ENCODE measurements at places on chromosomes 7 and 10.
A peak's percentile ranks its signal among the peaks of the same experiment; 100 is the strongest.

GRCh38 chr7:155215576-155216325, 81.9 kb upstream of the INSIG1 start:
- DNase-seq: no peak

GRCh38 chr7:6706666-6707407, at the start of gene ZNF12:
Gene ZNF12 (minus strand): TSS chr7:6706947. CDS start chr7:6705173, 1,774 bp downstream.
- DNase-seq: peak; percentile 94

DNA sequence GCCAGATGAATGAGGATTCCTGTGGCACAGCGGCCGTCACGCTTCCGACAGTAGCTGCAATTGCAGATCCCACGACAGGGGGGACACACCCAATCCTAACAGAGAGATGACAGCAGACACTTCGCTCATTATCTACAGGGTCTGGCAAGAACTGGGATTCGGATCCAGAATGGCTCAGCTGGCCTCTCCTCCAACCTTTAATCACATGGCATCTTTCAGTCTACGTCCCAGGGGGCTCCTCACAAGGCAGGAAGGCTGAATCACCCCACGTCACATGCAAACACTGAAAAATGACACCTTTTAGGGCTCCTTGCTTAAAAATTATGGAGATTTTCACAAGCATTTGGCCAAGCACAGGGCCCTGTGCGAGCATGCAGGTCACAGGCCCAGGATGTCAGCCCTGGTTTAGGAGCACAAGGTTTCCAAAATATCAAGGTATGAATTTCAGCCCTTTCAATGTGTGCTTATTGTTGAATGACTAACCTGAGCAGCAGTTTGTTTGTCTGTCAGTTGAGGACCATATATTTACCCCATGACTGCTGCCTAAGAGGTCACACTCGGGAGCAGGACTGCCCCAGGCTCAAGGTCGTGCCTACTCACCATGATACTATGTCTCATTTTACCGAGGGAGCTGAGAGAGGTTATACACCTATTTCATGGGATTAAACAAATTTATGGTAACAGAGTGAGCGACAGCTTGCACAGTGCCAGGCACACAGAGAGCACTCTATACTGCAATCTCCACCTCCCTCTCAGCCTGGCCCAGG, 42.5 kb downstream of the CDCA7L start:
- DNase-seq: no peak

DNA sequence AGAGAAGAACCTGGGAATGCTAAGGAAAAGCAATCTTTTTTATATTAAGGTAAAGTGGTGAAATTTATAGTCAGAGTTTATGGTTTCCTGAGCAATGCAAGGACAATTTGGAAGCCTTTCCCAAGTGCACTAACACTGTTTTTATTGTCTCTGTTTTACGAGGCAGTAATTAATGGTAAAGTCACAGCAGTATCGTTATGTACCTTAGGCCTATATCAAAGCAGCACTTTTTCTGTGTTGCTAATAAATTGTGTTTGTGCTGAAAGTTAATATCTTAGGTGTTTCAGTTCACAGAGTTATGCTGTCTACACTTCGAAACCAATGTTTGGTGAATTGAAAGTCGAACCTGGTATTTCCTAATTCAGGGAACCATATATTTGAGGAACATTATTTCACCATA, 19.2 kb downstream of the OIT3 start:
- DNase-seq: no peak

DNA sequence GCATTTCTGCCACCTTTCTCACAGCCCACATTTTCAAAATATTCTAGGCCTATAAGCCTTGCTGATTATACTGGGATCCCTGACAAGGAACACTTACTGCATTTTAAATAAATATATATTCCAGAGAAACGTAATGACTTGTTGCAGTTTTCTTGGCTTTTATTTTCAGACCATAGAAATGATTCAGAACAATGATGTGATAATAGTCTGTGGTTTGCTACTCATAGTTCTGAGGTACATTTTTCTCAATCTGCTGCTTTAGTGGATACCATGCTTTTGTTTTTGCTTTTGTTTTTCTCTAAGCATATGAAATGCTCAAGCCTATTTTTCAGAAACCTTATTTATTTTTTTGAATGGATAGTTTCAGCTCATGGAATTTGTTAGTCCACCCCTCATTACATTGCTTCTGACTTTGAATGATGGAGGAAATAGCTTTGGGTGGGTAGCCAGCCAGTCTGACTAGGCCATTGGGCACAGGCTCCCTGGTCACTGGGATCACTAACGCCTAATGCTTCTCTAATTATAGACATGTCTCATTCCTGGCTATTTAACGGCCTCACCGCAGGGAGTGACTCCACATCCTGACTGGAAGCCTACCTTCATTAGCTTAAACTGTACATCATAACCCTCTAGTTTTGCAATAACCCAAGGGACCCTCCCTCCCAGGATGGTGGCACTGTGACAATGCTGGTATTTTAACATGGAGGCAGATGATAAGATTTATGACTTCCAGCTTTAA, 66.1 kb downstream of the MBL2 start:
- DNase-seq: no peak

DNA sequence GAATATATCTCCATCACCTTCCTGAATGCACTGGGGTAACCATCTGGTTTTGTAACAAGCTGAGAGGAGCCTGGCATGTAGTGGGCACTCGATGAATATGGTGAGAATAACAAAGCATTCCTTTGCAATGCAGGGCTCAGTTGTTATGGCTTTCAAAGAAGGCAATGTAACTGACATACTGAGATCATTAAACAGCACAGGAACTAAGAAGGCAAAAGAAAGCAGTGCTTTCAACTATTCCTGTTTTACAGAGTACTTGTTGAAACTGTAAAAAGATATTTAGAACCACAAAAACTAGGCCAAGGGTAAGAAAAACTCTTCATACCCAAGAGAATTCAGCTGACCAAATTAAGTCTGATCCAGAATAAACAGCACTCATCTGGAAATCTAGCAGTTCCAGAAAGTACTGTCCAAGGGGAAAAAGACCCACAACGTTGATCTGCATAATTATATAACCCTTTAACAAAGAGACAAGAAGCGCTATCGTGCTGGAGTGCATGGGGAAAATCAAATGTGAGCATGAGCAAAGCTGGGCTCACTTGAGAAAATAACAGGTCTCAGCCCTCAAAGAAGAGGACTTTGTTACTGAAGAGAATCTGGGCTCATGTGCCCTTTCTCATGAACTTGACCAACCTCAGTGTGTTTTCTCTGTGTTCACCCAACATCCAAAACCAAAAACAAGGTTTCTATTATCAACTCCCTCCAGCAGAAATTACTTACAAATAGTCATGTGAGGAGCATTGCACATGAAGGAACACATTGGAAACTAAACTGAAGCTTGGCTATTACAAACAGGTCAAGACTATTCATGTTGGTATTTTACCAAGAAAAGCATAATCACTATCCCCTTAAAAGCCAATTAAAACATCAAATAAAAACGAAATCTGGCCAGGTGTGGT, 116.2 kb downstream of the AVL9 start:
- no peak for DNase-seq

DNA sequence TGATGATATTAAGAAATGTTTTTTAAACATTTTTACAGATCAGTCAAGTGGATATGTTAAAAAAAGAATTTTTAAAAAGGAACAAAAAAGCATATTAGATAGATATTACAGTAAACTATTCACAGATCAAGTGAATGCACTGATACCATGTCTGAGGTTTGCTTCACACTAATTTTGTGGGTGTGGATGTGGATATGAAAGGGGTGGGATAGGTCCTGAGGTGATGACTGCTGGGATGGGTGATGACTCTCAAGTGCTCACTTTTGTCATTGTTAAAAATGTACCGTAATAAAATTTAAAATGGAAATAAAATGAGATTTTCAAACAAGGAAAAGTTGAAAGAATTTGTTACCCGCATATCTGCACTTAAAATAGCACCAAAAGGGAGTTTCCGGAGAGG, 54.1 kb downstream of the AGMO start:
- DNase-seq: no peak

- no peak for DNase-seq
Measured at GRCh38 chr7:140867467-140868462, 57.0 kb downstream of the BRAF start.

DNA sequence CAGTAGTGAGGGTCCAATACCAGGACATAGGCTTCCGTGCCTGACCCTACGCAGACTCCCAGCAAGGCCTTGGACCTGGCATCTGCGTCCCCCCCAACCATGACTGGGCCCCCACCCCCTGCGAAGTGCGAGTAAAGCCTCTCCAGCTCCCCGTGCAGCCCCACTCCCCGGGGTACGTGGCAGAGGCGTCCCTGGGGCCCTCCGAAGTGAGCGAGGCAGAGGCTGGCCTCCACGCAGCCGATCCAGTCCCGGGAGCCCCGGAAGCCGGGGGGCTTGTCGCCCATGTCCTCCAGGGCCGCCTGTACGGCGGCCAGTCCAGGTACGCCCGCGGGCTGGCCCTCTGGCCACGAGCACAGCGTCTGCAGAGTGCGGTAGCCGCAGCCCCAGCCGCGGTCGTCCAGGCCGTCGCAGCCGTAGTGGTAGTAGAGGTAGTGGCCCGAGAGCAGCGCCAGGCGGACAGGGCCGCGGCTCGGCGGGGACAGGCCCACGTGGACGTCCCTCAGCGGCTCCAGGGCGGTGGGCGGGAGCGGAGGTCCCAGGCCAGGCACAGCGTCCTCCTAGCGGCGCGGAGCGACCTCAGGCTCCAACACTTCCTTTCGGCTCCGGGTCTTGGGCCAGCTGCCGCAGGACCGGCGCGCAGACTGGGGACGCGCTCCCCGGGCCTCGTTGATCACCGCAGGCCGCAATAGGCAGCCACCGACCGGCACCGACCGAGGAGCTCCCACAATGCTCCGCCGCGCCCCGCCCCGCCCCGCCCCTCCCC, at the start of gene UFSP1:
Gene UFSP1 (minus strand): TSS at position 728 of the 763 bp plus-strand sequence. CDS start 444 bp downstream, at position 284.
- DNase-seq: peak; percentile 47

GRCh38 chr10:101234333-101234732, 5.1 kb upstream of the LBX1 start:
- DNase-seq: no peak

- DNase-seq: no peak
Measured at GRCh38 chr10:91340613-91341362, 69.4 kb upstream of the HECTD2 start.

DNA sequence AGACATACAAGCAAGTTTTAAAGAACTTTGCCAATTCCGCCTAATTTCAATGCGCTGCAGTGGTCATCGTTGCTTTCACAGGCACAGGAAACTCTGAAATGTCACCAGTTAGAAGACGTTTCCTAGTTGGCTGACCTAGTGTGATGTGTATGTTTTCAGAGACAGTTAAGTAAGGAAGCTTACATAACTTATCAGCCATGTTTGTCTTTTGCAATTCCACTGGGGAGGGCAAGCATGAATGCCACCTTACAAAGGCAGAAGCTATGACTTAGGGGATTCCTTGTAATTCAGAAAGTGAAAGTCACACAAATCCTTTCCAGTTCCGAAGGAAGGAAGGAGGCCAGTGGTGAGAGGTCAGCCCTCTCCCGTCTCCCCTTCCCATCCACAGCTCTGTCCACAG, 15.0 kb upstream of the NPS start:
- no peak for DNase-seq

DNA sequence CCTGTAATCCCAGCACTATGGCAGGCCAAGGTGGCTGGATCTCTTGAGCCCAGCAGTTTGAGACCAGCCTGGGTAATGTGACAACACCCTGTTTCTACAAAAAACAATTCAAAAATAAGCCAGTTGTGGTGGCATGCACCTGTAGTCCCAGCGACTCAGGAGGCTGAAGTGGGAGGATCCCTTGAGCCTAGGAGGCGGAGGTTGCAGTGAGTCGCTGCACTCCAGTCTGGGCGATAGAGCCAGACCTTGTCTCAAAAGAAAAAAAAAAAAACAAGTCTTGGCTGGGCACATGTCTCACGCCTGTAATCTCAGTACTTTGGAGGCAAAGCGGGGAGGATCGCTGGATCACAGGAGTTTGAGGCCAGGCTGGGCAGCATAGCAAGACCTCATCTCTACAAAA, 74.6 kb upstream of the PDSS1 start:
- DNase-seq: no peak

DNA sequence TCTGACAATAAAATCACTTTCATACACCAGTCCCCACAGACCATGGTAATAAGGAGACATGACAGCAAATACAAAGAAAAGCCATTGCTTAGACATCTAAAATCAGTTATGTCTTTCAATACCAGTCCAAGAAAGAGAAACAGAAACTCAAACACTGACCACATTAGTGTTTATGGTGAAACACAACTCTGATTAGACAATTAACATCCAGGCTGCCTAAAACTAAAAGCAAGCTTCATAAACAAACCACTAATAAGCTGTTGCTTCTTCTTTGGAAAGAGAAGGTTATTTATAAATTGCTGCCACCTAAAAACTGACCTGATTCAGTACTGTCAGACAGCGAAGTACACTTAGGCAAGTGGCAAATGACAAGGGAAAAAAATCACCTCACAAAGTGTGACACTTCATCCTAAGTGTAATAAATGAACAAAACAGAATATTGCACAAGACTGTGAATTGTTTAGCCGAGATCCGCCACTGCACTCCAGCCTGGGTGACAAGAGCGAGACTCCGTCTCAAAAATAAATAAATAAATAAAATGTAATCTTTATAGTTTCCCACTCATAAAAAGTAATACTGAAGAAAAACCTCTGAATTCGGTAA, 277.4 kb downstream of the PARD3 start:
- no peak for DNase-seq

DNA sequence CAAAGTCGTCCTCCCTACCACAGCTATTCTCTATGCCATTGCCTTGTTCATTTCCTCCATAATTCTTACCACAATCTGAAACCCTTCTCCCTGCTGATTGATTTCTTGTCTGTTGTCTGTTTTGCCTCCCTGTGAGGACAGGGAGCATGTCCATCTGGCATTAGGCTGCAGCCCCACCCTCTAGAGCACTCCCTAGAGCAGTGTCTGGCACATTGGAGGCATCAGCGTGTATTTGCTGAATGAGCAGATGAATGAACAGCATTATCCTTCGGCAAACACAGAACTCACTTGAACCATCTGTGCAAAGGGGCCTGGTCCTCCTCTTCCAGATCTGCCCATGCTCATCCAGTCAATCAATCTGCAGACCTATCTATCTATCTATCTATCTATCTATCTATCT, 5.1 kb upstream of the DMBT1 start:
- peak; percentile 28 for DNase-seq

DNA sequence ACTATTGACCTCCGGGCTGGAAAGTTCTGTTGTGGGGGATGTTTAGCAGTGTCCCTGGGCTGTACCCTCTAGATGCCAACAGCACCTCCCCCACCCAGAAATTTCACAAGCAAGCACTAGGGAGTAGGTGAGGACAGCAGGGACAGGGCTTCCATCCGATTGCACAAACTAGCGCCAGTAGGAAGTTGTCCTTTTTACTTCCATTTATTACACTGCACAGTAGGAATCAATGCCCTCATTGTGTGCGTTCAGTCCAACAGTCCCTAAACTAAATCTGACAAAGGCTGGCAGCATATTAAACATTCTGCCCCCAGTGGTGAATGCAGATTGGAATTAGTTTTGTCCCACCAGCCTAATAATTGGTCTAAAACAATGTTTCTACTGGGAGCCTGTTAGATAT, 6.4 kb upstream of the SOSTDC1 start:
- DNase-seq: no peak
